B cell (primary cell): ENCODE measurements at places on chromosomes 13 and 19.

GRCh38 chr13:77832339-77833100 lies 86.1 kb downstream of the EDNRB start:
- no peak for DNase-seq

- no peak for DNase-seq
These were observed 214.8 kb upstream of the UBL3 start for GRCh38 chr13:30065181-30065580.

DNA sequence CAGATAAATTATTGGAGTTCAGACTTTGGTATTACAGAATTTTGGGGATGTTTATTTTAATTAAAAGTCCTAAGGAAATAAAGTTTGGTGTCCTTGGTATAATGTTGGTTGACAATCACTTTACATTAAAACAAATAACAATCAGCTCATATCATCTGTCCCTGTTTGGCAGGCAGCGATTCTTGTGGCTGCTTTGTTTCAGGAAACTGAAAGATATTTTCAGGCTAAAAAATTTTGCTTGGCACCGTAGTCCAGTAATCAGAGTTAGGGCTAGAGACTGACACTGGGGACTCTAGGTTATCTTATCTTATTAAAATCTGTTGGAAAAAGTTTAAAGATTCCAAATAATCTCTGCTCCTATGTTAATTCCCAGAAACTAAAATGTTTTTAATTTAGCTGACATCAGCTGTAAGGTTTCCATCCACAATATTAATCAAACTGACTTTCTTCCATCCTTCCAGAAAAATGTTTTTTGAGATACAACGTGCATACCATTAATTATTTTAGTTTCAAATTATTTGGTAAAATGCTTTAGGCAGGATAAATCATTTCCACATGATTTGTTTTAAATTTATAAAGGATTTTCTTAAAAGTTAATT lies 97.6 kb downstream of the ZIC5 start:
- no peak for DNase-seq

GRCh38 chr13:60227158-60227557 lies 63.4 kb upstream of the DIAPH3 start:
- no peak for DNase-seq

DNA sequence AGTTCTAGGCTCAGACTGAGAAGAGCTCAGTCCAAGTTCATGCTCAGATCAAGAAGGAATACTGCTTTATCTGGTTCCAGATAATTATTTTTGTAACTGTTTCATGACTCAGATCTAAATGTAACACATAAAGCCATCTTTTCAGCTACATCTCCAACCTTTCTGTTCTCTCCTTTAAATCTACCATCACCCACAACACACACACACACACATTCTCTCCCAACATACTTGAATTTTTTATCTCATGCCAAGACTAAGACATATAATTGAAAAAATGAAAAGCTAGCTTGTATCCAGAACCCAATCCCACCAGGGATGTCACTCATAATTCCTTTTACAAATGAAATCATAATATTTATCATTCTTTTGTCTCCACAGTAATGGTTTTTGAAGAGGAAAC lies 7.6 kb downstream of the KATNAL1 start:
- DNase-seq = no peak

DNA sequence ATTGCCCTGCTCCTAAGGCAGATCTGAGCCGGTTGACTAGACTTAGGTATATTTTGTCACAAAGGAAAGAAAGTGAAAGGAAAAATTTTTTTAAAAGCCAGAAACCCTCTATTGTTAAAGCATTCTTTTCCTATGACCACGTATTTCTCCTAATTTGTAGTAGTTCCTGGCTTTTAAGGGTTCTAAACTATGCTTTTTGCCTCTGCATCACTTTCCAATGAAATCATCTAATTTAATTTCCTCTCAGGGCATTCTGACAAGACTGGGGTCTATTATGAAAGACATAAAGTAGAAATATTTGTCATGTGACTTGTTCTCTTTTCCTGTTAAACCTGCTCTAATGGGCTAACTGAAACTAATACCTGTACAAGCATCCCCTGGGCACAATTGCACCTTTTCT lies 233.0 kb upstream of the PRR20A start:
- DNase-seq = no peak

- DNase-seq = no peak
These were observed 16.7 kb downstream of the ZNF100 start for GRCh38 chr19:21750586-21751128.

DNA sequence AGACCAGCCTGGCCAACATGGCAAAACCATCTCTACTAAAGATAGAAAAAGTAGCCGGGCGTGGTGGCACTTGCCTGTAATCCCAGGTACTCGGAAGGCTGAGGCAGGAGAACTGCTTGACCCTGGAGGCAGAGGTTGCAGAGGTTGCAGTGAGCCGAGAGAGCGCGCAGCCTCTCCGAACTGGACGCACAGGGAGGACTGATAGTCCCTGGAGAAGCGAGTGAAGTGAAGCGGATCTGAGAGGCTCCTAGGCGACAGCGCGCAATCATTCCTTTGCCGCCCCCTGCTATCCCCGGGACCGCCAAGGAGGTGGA lies 233 bp downstream of the ZNF561 start:
- DNase-seq = no peak

DNA sequence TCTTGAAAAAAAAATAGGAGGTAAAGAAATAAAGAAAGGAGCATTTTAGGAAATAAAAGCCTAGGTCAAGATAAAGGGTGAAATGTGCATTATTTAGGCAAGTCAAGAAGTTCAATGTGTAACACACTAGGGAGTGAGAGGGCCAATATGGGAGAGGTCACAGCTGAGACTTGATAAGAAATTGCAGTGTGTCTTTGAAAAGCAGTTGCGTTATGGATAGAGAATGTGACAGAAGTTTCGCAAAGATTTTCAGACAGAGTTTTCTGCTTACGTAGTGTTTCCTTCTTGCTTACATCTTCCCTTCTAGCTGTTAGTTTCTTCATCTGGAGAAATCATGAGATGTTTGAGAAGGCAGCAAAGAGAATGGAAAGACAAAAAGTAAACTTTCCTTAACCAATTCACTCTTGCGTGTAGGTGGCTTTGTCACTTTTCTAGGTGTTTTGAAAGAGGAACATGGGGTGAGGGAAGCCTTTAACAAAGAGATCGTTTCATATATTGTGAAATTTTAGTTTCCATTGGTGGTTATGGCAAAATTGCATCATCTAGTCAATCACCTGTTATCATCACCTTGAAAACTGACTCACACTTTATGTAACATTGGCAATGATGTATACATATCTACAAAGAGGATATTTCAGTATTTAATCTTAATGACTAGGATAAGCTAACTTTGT lies 975.5 kb downstream of the OLFM4 start:
- no peak for DNase-seq

DNA sequence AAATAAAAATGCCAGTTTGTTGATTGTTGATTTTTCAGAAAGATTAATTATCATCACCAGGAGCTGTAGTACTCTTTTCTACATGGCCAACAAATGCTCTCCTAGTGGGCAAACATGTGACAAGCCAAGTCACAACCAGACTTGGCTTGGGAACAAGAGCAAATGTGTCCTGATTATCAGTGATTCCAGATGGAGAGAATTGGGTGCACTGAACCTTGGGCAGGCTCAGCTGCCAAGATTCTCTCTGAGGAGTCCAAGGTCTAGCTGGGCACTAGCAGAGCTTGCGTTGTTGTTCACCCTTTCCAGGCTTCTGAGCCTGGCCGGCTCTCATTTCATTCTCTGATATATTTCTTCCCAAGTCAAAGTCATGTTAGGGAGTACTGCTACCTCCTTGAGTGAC lies 27.3 kb upstream of the GPI start:
- no peak for DNase-seq

DNA sequence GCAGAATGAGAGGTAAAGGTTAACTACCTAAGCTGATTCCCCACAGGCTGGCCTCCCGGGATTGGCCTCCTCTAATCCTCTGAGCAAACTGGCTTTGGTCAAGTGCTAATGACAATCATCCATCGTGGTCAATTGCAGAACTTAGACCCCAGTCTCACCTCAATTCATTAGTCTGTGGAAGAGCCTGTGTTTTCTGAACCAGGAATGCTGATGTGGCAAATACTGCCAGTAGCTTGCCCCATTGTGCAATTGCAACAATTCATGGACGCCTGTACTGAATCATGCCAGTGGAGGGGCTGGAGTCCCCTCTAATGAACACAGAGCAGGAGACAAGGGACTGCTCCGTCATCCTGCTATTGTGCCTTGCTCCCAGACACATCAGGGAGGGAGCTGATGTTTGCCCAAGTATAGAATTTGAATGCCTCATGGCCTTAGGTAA lies 1256.5 kb downstream of the EFNB2 start:
- no peak for DNase-seq

GRCh38 chr13:63124863-63125262 lies 1709.2 kb upstream of the PCDH20 start:
- DNase-seq = no peak

GRCh38 chr19:2013683-2013961 lies 1.9 kb downstream of the BTBD2 start:
- DNase-seq = no peak

- DNase-seq = no peak
These were observed 104.7 kb upstream of the TSC22D1 start for GRCh38 chr13:44680746-44681355.

GRCh38 chr13:104796581-104796980 lies 1730.4 kb upstream of the SLC10A2 start:
- DNase-seq = no peak

GRCh38 chr13:36288794-36289391 lies 8.7 kb downstream of the CCDC169 start:
- no peak for DNase-seq

DNA sequence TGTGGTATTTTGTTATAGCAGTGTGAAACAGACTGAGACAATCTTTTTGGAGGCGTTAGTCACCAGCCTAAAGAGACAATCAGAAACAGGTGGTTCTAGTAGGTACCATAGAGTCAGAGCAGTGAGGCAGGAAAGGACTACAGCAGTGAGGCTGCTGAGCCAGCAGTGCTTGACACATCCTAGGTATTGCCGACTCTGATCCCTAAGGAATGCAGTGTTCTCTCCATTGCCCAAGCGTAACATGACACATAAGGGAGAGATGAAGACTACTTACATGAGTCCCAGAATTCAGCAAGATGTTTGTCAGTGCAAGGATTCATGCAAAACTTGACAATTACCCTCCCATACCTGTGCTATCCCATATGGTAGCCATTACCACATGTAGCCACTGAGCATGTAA lies 62.4 kb upstream of the XPO4 start:
- DNase-seq = no peak

DNA sequence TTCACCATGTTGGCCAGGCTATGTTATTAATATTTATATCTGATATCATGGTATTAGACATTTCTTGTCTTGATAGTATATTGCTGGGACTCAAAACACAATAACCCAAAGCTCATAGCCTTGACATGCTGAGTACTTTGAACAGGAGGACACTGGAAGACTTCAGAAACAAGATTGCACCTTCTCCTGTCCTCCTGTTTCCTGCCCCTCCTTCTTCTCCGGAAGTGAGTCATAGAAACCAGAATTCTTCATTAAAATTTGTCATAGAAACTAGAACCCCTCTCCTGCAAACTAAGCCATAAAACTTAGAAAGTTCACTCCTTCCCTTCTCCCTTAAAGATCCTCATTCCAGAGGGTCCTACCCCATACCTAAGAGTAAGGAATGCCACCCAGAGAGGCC lies 400.2 kb downstream of the SLITRK5 start:
- no peak for DNase-seq

DNA sequence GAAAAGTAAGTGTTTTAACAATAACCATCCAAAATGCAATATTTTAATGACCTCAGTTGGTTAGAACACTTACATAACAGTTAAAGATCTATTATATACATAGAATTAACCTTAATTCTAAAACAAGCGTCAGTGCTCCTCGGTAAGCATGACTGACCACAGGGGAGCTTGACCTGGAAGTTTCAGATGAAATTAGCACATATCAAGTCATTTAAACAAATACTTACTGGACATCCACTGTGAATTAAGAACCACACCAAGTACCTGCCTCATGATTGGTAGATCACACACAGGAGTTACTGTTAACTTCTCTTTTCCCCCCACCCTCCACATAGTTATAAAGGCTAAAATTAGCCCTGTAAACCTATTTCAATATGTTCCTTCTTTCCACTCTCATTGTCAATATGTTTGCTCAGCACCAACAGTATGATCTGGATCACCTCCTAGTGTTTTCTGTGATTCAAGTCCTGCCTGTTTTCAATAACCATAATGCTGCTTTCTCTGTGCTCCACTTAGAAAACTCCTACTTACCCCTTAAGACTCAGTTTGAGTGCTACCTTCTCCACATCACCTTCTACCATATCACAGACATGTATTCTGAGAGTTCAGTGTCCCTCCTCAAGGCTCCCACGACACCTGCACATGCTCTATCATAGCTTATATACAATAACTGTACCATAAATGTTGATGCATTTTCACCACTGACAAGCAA lies 209.0 kb downstream of the VWA8 start:
- DNase-seq = no peak
